NB4 (cell line): ENCODE measurements at places on chromosomes 2 and 18.
A peak's percentile ranks its signal among the peaks of the same experiment; 100 is the strongest.

- peak; percentile 62 for DNase-seq
Measured at GRCh38 chr2:231926761-231927565, 767 bp upstream of the NPPC start.

DNA sequence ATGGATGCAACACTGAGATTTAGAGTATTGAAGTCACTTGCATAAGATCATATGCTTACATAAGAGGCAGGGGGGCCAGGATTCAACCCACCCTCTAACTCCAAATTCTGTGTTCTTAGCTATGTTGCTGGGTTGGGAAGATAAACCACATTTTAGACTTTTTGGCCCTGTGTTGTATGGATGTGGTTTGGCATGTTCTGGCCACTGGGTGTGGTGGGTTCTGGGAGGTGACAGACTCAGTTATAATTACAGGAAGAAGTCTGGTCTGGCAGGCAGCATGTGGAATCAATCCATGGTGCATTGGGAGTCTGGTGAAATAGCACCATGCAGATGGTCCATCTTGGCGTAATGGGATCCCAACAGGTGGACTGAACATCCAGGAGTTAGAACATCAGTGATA lies 138.9 kb downstream of the LTBP1 start:
- DNase-seq: no peak

GRCh38 chr2:61538920-61539520 lies 864 bp upstream of the XPO1 start:
- peak; percentile 58 for DNase-seq

DNA sequence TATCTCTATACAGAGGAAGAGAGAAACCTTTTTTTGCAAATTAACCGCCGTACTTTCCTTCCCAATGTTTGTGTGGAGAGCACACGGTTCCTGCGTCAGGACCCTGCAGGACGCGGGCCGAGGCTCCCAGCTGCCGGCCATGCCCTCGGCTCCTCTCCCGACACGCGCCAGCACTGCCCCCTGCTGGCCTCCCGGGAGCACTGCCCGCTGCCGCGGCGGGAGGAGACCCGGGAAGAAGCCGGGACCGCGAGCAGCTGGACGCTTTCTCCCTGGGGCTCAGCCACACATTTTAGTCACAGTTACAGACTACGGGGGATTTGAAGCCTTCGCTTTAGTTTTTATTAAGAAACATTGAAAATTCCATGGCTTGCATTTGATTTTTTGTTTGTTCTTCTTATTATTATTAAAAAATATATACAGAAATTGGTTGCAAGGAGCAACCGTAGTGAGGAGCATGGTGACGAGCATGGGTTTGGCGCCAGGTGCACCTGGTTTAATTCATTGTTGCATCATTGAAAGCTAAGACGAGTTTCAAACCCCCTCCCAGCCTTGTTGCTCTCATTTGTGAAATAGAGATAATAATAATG lies 401.2 kb downstream of the GALR1 start:
- DNase-seq: peak; percentile 76

DNA sequence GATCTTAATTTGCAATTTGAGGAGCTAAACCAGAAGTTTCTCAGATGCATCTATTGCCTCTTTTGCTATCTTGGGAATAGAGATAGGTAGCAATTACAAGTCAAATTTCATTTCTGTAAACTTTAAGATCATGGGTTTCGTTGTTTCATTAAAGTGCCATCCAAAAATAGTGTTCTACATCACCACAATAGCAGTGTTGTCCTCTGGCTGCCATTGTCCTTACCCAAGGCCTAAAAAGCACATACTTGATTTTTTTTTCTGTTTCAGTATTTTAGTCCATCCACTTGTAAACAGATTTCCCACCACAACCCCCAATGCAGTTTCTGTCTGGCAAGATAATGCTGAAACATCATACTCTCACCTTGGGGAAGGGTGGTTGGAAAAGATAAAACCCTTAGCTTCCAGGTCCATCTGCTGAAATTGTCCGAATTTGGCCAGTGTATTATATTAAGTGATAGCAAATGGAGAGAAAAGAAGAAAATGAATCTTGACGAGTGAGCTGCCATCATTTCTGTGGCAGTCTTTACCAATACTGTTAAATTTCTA lies 136.2 kb downstream of the LCLAT1 start:
- no peak for DNase-seq

DNA sequence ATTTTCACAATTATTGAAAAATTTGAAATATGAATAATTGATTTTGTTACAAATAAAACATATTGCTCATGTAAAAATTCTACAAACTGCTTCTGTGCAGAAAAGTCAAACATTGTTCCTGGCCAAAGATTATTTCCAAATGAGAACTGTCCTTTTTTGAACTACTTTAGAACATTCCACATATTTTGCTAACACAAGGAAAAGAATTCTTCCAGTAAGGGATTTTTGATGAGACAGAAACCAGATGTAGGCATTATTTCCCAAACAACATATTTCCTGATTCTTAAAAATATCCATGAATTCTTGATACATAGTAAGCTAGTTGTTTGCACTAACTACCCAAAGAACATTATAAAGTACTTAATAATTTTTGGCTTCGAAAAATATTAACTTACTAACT lies 715.2 kb downstream of the CCDC85A start:
- DNase-seq: no peak

GRCh38 chr2:71210292-71210691 lies 16.6 kb downstream of the PAIP2B start:
- no peak for DNase-seq

- no peak for DNase-seq
Measured at GRCh38 chr2:97848306-97848705, 134.9 kb downstream of the ZAP70 start.

- DNase-seq: peak; percentile 92
Measured at GRCh38 chr2:74037379-74037860, 52.7 kb downstream of the TET3 start.

DNA sequence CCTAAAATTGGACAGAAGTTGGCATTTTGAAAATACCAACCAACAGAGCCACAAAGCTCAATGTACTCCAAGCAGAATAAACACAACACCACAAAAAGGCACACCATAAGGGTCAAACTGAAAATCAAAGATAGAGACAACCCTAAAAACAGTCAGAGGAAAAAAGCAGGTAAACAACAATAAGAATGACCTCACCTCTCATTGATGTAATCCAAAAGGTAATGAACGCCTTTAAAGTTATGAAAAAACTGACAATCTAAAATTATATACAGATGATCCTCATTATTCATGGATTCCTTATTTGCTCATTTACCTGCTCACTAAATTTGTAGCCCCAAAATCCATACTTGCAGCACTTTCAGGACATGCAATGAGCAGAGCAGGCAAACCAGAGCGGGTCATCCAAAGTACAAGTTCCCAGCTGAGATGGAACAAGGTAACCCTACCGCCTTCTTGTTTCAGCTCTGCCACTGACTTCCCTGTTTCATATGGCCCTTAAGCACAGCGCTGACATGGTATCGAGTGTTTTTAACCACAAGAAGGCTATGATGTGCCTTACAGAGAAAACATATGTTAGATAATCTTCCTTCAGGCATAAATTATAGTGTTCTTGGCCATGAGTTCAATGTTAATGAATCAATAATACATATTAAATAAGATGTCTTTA lies 17.0 kb downstream of the RTN4 start:
- DNase-seq: peak; percentile 68

DNA sequence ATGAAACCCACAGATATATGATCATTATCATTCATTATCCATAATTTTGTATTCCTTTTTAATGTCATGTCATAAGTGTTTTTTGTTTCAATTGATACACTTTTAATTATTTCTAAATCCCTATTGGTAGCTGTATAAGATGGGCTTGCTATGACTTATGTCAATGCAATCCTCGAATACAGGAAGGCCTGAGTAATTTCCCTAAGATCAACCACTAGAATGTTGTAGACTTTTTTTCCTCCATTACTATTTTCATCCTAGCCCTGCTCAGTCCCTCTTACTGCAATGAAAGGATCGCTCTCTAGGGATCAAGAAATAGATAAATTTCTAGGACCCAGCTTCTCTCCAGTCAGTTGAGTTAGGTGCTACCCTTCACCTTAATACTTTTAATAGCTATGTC lies 186.3 kb downstream of the KCNE4 start:
- DNase-seq: no peak

DNA sequence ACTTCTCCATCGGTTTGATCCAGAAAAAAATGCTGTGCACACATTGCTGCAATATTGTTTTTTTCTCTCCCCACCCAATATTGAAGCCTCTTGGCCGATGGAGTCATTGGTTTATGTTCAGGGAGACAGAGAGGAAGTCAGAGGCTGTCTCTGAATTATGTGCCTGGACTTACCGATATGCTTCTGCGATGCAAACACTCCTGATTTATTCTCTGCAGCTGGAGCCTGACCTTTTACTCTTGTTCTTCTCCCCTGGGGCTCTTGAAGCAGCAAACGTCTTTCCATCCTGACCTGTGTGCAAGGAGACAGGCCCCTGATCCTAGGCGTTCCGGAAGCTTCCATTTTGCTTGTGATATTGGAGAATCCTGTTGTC lies 99.6 kb downstream of the PTGR3 start:
- no peak for DNase-seq

GRCh38 chr2:228509021-228509420 lies 327.5 kb upstream of the SPHKAP start:
- DNase-seq: no peak

- no peak for DNase-seq
Measured at GRCh38 chr2:127029350-127030051, 77.5 kb downstream of the BIN1 start.

GRCh38 chr2:9250498-9251153 lies 44.0 kb downstream of the ASAP2 start:
- DNase-seq: no peak

GRCh38 chr18:63617915-63618234 lies 26.2 kb downstream of the SERPINB4 start:
- DNase-seq: no peak

GRCh38 chr2:23523373-23524260 lies 138.6 kb downstream of the KLHL29 start:
- no peak for DNase-seq

DNA sequence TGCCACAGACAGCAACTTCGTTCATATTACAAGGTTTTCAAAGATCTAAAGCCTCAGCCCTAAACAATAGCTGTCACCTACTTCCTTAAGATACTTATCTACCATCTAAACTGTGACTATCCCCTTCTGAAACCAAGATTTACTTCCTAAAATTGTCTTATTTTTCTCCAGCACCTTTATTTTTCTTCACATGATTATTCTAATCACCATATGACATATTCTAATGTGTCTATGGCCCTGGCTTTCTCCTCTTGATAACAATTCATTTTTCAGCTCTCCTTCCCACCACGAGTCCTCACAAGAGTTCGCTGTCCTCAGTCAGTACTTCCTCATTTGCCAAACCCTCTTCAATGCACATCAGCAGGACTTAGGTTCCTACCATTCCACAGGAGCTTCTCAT lies 53.9 kb downstream of the RTTN start:
- DNase-seq: peak; percentile 77

GRCh38 chr2:7242189-7242867 lies 325.1 kb downstream of the RNF144A start:
- DNase-seq: peak; percentile 11

GRCh38 chr18:51192696-51193095 lies 4.8 kb downstream of the MEX3C start:
- no peak for DNase-seq

DNA sequence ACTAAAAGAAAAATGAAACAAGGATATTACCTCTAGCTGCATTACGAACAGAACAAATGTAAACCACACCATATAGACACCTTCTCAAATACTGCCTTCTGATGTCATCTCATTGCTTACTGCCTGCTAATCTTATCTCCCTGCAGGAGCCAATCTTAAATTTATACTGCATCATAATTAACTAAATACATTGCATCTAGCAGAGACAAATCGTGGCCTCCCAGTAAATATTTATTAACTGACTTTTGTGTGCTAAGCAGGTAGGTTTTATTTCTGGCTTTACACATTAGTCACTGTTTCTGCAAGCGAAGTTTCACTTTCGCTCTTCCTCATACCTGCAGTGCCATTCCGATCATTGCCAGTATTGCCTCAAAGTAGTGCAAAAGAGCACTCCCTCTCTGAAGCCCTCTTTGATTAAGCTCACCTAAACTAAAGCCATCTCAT lies 67.5 kb downstream of the SPATS2L start:
- DNase-seq: no peak

GRCh38 chr2:240998995-240999791 lies 775 bp downstream of the SNED1 start:
- no peak for DNase-seq

DNA sequence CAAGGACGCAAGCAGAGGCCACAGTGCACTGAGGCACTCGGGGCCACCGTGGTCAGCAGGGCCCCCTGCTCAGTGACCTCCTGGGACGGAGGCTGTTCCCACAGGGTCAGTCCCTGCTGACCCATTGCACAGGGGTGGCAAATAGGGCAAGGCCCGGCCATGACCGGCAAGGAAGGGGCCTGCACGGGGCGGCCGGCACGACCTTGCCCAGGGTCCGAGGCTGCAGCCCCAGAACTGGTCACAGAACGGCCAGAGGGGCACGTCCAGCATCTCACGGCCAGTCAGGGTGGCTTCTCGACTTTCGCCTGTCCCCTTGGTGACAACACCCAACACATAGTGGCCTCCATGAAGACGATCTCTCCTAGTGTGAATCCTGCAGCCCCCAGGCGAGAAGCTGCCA lies 27.6 kb upstream of the OTOS start:
- no peak for DNase-seq

DNA sequence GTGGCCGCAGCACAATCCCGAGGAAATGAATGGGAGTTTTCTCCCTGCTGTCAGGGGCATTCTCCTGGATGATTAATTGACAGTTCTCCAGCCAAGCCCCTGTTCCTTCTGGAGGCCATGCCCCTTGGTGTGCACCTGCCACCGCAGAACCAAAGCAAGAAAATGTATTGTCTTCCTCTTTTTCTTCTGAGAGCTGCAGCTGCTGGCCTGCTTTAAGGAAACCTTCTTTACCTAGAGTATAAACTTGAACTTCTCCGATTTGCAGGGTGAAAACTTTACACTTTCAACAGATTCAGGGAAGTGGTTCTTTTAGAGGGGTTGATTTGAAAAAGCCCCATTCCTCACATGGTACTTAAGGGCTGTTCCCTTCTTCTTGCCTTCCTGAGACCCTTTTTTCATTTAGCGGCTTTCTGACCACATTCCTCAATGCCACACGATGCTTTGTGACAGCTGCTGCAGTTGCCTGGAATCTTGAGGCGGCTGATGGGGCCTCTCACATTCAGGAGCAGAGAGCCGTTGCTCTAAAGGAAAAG lies 402.8 kb downstream of the TXNL1 start:
- DNase-seq: no peak

- no peak for DNase-seq
Measured at GRCh38 chr18:62760403-62760734, 45.0 kb downstream of the PHLPP1 start.

DNA sequence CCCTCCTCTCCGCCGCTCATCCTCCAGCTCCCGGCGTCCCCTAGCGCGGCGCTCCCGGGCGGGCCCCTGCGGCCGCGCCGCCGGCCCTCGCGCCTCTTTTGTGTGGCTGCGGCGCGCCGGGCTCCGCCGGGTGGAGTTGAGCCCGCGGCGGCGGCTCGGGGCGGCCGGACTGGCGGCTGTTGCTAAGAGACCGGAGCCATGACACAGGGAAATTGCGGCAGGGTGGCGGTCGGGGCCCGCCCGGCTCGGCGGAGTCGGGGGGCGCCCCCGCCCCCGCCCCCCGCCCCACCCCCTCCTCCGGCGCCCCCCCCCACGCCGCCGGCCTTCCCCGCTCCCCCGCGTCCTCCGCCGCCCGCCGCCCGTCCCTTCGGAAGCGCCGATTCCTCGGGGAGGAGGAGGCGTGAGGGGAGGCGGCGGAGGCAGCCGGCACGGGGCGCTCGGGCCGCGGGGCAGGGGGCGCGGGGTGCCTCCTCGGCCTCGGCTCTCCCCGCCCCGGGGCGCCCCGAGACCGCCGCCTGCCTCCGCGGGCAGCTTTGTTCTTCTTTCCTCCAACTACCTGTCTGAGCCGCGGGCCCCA lies at the start of gene TMEM200C:
TMEM200C (minus strand) TSS at position 224 of the 577 bp plus-strand sequence. CDS start 3,459 bp downstream, outside the sequence.
- DNase-seq: no peak
